ENCODE measurements at places on chromosomes 6 and 20. TPM values are rescaled to one million over a fixed set of nuclear protein-coding genes. Genes with fewer than 3 reads are reported as not detected.

The TREML2 gene
- 0.19 TPM for total RNA-seq

The SPATA25 gene
- 9.6 TPM for total RNA-seq

DNA sequence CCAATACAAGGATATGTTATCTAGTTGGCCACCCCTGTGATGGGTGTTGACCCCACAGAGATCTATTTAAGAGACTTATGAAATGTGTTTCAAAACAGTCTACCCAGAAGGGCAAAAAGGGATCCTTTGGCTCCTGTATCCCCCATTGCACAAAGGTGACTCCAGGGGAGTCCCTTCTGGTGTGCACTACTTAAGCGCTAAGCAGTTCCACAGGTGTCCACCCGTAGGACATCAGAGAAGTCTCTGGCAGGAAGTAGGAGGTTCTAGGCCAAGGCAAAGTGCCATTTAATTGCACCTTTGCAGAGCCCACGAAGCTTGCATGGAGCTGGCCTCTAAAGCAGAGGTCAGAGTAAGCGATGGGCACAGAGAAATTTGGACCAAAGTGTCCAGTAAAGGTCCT lies 147.7 kb downstream of the MRPL14 start:
- no peak for DNase-seq

The PAK5 gene
- total RNA-seq, result not detected
